NB4 (cell line): ENCODE measurements at places on chromosomes 7 and 10.

GRCh38 chr7:102455596-102455995 lies 9.1 kb downstream of the ALKBH4 start:
- DNase-seq = no peak

GRCh38 chr7:109127145-109127544 lies 557.5 kb downstream of the DNAJB9 start:
- DNase-seq = no peak

DNA sequence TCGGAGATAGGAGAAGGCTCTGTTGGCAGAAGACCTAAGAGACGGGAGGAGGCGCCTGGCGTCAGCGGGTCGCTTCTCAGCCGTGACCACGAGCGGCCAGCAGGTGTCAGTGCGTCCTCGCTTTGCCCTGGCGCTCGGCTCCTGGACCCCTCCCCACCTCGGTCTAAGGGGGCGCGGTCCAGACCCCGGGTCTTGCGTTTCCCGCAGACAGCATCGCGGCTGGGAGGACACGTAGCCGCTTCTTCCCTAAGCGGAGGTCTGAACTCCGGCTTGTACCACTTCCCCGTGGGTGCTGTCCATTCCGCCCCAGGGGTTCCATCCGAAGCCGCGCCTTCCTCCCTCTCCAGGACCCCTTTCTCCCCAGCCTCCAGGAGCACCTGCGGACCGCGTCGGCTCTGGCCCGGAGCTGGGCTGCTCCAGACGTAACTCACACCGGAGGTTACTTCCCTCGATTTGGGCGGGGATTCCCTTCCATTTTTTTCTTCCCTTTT lies 593 bp upstream of the ADRA2A start:
- DNase-seq = peak; percentile 59

DNA sequence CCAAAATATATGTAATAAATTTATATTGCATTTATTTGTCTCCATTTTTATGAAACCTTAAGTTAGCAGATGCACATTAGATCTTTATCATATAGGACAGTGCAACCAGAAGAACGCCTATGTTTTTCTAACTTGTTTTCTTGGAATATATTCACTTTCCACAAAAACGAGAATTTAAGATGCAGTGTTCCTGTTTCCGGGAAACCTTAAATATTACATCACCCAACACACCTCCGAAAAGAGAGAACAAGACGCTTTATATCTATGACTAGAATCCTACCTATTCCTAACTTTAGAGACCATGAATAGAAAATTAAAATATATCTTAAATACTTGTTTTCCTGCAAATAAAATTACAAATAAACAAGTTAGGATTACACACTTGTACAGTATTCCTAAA lies 1.9 kb downstream of the EZH2 start:
- DNase-seq = no peak

DNA sequence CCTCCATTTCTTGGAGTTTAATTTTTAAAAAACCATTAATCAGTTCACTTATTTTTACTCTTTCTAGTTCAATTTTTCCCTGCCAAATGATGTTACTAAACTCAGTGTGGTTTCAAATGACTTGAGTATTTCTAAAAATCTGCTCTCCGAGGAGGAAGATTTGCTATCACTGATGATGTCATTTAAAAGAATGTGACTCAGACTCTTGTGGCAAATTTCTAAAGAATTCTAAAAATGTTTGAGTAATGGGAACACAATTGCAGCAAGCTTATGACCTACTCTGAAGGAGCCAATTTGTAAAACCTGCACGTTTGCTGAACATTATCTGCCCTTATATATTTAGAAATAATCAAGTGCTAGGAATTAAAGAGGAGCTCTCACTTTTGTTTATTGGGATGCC lies 88.6 kb downstream of the SPAG6 start:
- peak; percentile 60 for DNase-seq

GRCh38 chr7:6614953-6615722 lies at the start of gene ZNF853:
ZNF853 (plus strand) TSS chr7:6615610; CDS start chr7:6616175, 565 bp downstream.
- DNase-seq = peak; percentile 41

DNA sequence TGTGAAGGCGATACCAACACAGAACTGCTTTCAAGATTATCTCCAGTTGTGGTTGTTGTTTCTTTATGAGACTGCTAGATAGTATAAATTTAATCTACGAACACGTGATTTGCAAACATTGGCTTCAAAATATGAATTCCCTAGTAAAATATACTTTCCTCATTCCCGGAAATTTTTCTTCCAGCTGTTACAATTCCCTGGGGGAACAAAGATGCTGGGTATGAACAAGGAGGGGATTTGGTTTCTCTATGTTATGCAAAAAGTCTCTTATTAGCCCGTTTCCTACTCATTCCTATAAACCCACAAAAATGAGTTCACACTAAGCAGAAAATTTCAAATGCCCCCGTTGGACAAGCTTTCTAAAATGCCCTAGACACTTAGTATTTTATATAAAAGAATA lies 928.3 kb downstream of the CNTNAP2 start:
- no peak for DNase-seq

- DNase-seq = peak; percentile 98
Measured at GRCh38 chr7:100271716-100272537, 35.6 kb upstream of the SPDYE3 start.

DNA sequence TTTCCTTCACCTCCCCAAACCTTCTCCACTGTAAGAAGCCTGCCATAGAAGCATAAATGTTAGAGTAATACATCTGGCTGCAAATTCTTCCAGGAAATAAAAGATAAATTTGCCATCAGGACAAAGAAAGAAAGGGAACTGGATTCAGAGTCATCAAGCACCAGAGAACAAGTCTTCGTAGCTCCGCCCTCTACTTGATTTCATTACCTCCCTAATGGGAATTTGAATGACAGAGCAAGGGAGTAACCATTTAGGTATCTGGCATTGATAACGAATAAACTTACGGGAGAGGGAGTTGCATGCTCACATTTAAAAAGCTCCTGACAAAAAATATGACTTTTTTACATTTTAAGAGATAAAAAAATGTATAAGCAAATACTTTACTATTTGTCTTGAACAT lies 263.4 kb downstream of the NEBL start:
- no peak for DNase-seq

GRCh38 chr10:98076086-98076485 lies 45.7 kb upstream of the CRTAC1 start:
- peak; percentile 68 for DNase-seq

DNA sequence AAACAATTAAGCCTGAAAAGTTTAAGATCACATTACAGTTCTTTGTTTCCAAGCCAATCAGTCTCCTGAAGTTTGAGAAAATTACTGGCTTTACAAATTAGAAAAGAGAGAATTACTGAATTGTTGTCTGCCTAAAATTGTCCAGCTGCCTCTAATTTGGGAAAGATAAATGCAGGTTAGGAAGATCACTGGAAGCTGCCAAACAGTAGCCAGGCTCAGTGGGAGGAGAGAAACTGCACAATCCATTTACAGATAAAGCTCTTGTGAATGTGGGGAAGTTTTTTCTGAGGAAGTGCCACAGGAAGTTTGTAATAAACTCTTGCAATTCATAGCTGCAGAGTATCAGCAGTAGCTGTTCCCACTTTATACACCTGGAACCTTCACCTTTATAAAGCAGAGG lies 100.7 kb downstream of the IQUB start:
- DNase-seq = no peak

DNA sequence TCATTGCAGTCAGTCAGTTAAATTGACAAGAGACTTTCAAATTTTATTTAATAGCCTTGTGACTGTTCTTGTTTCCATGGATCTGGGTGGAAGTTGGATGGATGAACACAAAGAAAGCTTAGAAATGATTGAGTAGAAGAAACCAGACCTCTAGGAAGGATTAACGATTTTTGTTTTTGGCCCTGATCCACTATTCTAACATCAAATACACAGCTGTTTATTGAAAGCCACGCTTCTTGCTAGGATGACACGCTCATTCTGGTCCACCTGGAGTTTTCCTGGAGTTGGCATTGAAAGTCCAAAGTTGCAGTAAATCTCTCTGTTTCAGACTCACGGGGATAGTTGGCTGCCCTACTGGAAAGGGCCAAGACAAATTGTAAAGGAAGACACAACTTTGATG lies 108.4 kb downstream of the KIF20B start:
- no peak for DNase-seq

DNA sequence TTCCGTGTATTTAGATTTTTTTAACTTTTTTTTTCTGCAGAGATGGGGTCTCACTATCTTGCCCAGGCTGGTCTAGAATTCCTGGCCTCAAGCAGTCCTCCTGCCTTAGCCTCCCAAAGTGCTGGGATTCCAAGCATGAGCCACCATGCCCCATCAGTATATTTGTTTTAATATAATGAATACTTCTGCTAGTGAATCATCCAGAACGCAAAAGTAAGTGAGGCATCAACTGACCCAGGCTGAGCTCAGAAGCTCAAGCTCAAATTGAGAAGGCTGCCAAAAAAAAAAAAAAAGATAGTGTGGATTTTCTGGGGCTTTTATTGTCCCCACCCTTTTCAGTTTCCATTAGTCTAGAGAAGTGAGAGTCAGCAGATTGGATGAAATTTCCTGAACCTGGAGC lies 39.0 kb upstream of the TECTB start:
- DNase-seq = no peak

DNA sequence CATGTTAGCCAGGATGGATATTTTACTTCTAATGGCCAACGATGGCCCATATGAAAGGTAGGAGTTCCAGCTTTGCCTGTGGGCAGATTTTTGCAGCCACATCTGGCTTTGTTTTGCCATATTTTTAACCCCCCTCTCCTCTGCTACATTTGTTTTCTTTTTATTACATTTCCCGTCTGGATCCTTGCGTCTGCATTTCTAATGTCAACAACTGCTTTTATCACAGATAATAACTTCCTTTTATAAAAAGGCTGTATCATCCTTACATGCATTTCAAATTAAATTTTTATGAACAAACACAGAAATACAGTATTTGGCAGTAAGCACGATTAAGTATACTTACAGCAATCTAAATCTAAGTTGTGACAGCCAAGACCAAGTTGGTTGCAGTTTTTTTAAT lies 156.0 kb downstream of the BAMBI start:
- no peak for DNase-seq

DNA sequence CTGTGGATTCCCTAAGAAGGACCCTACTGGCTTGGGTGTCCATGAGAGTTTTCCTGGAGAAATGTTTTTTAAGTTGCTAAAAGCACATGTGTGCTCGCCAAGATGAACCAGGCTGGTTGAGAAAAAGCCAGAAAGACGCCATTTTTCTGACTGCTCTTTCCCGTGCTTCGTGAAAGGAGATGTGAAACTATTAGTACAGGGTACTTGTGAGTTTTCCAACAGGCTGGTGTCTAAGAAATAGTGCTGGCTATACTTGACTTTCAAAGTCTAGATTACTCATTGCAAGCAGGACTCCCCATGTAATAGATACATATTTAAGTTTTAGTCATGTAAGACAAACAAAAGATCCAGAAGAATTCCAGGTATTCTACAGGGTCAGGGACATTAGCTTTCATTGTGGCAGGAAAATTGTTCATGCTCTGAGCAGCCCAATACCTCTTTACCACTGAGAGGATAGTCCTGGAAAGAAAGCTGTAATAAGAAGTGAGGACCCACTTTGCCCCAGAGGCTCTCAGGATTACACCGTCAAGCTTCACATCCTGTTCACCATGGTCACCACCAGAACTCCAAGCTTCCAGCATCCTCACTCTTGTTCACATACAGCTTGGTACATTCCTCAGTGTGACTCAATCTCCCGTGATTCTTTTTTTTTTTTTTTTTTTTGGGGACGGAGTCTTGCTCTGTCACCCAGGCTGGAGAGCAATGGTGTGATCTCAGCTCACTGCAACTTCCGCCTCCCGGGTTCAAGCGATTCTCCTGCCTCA lies 43.8 kb upstream of the ICA1 start:
- no peak for DNase-seq

- no peak for DNase-seq
Measured at GRCh38 chr10:34567659-34568253, 247.3 kb downstream of the PARD3 start.

- DNase-seq = no peak
Measured at GRCh38 chr7:89775459-89775858, 378.8 kb upstream of the STEAP1 start.

DNA sequence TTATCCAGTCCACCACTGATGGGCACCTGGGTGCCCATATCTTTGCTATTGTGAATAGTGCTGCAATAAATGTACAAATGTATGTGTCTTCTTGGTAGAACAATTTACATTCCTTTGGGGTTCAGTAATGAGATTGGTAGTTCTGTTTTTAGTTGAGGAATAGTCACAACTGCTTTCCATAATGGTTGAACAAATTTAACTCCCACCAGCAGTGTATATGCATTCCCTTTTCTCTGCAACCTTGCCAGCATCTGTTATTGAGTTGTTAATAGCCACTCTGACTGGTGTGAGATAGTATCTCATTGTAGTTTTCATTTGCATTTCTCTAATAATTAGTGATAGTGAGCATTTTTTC lies 27.8 kb downstream of the COA1 start:
- no peak for DNase-seq

DNA sequence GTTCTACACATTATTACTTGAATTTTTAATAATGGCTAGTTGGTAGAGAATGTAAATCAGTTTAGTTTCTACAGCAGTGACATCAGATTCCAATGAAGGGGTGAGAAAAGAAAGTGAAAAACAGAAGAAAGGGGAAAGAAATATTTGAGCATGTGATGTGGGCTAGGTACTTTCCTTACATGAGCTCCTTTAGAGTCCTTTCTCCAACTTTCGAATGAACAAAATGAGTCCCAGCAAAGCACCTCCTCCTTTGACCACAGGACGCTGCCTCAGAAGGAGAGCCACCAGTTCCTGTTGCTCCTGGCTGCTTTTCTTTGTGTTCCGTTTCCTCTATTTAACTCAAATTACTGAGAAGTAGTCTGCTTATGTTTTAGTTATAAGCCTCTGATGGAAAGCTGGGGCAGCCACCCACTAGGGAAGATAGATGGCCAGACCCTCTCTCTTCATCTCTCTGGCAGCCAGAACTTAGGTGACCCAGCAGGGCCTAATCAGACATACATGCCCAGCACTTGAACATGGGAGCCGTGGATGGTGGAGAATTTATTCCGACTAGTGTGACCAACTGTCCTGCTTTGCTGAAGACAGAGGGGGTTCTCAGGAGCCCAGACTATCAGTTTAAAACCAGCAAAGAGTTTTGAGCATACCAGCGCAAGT lies 82.4 kb upstream of the NME8 start:
- DNase-seq = peak; percentile 70
